ENCODE measurements at places on chromosomes 4 and X.

DNA sequence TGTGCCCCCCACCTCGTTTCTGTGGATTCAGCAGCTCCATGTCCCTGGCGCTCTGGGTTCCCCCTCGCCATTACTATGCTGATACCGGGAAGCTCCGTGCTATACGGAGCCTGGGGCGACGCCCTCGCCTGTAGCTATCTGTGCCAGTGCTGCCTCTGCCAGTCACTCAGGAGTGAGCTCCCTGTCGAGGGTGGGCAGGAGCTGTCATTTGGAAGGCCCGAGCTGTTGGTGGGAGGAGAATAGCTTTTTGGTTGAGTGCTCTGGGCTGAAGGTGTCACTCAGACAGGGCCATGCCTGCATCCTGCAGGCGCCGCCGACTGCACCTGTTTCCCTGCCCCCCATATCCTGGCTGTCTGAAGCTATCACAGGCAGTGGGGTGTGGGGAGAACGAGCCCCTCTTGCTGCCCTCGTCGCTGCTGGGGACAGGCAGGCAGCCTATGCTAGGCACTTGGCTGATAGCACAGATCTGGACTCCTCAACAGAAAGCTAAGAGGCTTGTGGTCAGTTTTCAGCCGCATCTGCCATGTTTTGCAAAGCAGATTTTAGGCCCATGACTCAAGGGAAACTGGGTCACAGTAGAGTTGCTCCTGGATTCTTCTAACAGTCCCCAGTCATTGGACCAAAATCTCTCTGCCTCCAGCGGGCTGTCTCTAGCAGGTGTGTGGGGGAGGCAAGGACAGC is 31.8 kb downstream of the CPLX1 start:
- DNase-seq, result no peak

- no peak for DNase-seq
Measured at GRCh38 chr4:36011381-36011780, 232.9 kb downstream of the ARAP2 start.

GRCh38 chr4:73685052-73685451 is 55.3 kb upstream of the CXCL8 start:
- no peak for DNase-seq

- DNase-seq, result no peak
Measured at GRCh38 chrX:152892999-152893891, 4.6 kb upstream of the ZNF185 start.

DNA sequence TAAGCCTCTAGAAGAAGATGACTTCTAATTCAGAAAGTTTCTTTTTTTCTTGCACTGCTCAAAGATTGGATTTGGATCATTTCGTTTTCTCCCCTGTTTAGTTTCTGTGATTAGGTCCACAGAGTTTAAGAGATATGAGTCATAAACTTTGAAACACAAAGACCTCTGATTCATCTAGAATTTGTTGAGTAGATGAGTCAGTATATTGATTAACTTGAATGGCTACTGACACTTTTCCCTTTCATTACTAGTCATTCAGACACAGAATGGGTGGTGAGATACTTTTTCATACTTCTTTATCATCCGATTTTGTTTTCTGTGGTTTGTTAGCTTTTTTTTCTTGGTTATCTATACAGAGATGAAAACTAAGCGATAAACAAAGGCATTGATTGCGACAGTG is 34.1 kb upstream of the AFF2 start:
- DNase-seq, result no peak

DNA sequence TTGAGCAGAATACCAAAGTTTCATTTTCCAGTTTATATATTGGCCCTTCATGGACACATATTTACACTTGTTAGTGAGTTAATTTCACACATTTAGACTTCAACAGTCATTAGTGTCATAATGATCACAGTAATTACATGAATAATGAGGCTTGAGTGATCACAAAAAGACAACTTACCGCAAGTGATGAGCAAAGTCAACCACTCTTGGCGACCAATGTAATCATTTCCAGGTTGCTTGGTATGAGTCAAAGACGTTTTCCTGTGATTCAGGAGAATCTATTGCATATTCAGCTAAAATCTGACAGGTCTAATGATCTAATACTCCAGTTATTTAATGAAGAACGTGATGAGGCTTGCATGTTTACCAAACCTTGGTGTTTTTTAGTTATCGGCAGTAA is 407.9 kb upstream of the TENM3 start:
- no peak for DNase-seq

Data from suprapubic skin (tissue), 4 donors.